Lower leg skin (tissue), 4 donors: ENCODE measurements at places on chromosomes 3 and 15.

DNA sequence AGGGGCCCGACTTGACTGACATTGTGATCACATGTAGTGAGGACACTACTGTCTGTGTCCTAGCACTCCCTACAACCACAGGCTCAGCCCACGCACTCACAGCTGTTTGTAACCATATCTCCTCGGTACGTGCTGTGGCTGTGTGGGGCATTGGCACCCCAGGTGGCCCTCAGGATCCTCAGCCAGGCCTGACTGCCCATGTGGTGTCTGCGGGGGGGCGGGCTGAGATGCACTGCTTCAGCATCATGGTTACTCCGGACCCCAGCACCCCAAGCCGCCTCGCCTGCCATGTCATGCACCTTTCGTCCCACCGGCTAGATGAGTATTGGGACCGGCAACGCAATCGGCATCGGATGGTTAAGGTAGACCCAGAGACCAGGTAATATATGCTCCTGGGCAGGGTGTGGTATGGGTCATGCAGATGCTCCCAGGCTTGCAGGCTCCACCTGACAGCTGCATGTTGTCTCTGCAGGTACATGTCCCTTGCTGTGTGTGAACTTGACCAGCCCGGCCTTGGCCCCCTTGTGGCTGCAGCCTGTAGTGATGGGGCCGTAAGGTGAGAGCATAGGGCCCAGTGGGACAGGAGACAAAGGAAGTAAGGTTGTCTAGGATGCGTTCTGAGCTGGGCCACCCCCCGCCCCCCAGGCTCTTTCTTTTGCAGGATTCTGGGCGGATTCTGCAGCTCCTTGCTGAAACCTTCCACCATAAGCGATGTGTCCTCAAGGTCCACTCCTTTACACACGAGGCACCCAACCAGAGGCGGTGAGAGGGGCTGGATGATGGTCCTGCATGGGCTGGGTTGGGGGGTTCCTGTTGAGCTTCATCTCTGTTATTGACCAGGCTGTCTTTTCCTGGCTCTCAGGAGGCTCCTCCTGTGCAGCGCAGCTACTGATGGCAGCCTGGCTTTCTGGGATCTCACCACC is 4.4 kb downstream of the DALRD3 start:
- DNase-seq: no peak

GRCh38 chr3:86547692-86548091 is 443.3 kb downstream of the VGLL3 start:
- no peak for DNase-seq

- DNase-seq: no peak
These were observed 273.6 kb upstream of the PROK2 start for GRCh38 chr3:72058493-72059081.

GRCh38 chr3:42053476-42053875 is 37.7 kb upstream of the TRAK1 start:
- DNase-seq: no peak

DNA sequence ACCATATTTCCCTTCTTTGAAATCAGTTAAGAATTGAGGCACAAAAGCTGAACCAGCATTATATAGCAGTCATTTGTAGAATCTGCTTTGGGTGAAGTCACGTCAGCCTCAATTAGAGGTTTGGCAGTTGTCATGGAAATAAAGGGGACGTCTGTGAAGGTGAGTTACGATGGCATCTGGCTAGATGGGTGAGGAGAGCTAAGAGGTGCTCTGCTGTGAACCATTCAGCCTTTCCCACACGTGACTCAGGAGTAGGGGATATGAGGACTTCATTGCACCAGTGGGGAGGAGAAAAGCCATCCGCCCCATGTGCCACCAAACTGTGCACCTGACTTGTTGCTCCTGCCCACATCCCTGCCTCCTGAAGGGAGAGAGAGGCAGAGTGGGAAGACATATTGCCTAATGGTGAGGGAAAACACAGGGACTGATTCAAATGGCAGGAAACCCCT is 2.8 kb upstream of the C15orf40 start:
- no peak for DNase-seq

DNA sequence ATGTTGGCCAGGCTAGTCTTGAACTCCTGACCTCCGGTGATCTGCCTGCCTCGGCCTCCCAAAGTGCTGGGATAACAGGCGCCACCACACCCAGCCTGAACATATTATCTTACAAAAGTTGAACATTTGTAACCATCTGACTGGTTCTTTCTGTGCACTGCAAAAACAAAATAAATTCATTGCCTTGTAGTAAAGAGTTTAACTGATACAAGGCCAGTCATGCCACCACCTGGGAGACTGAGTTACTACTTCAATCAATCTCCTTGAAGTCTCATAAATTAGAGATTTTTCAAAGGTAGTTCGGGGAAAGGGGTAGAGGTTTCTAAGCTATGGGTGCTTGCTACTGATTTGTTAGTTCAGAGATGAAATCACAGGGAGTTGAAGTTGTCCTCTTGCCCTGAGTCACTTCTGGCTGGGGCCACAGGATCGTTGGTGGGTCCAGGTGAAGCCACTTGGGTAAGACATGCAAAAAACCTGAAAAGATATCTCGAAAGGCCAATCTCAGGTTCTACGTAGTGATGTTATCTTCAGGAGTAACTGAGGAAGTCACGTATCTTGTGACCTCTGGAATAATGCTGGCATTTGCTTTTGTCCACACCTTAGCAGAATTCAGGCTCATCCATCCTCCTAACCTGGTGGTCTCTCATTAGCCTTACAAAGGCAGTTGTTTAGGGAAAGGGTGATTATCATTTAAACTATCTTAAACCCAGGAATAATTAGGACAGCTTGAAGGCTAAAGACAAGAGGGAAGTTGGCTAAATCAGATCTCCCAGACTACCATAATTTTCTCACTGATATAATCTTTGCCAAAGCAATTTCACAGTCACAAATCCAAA is 33.7 kb downstream of the ZBTB11 start:
- no peak for DNase-seq

- no peak for DNase-seq
These were observed 12.9 kb upstream of the CPNE9 start for GRCh38 chr3:9690451-9691450.

DNA sequence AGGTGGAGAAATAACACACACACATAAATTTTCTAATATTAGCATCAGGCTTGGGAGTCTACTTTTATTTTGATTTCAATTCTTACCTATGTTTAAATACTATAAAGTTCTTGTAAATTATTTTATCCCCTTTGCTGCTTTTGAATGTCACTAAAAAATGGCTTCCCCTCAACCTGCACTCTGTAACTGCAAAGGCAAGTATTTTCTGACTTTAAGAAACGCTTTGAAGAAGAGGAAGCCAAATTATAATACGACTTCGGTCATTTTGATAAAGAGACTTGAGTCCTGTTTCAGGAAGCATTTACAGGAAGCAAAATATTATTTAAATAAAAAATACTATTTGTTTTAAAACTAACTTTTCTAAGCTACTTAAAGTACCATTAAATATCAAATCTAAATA is 627.7 kb upstream of the AGTR1 start:
- no peak for DNase-seq
